ENCODE measurements at places on chromosomes 6 and 20. TPM values are rescaled to one million over a fixed set of nuclear protein-coding genes. Genes with fewer than 3 reads are reported as not detected.

CNR1 gene
- 0.47 TPM for total RNA-seq

GABRR1 gene
- not detected for total RNA-seq

PKIB gene
- total RNA-seq, result 0.35 TPM

ERMARD gene
- 9.4 TPM for total RNA-seq

TAGAP gene
- total RNA-seq, result 2.1 TPM

CDSN gene
- total RNA-seq, result not detected

PYGB gene
- total RNA-seq, result 205 TPM

DNA sequence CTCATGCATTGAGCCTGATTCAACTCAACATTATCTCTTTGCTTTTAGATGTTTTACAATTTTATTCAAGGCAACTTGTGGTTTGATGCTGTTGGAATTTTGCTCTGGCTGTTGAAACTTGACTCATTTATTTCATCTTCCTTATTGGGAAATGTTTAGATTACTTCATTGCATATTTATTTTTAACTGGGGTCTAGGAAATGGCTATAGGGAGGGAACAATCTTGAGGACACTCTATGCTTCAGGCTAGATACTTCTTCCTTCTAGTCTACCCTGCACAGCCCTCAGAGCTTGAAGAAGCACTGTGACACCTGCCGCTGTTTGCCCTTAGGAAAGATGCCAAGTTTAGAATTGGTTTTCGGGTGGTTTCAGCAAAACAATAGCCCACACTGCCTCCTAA is 183.4 kb downstream of the ADGRG6 start:
- no peak for DNase-seq

- DNase-seq, result no peak
Measured at GRCh38 chr6:114997813-114998292, 655.0 kb upstream of the HS3ST5 start.

DNA sequence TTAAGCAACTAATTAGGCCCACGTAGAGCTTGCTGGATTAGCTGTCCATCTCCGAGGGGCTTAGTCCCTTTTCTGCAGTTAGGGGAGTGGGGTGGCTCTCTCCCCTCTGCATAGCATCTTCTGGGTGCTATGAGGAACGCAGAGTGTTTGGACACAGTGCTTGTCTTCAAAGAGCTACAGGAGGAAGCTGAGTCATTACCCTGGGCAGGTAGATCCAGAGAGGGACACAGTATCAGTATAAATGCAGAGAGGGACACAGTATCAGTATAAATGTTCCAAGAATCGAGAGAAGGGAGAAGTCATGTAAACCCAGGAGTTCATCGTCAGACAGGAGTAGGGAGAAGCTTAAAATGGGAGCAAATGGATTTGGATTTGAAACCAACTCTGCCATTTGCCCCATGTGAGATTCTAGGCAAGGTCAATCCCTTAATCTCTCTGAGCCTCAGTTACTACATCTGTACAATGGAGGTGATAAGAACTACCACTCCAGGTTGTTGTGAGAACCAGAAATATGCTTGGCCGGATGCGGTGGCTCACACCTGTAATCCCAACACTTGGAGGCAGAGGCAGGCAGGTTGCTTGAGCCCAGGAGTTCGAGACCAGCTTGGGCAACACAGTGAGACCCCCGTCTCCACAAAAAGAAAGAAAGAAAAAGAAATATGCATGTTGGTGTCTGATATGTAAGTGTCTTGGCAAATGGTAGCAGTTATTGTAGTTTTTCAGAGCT is 5.5 kb upstream of the GHRH start:
- DNase-seq, result no peak

GRCh38 chr6:33790379-33790778 is 1.4 kb upstream of the LEMD2 start:
- no peak for DNase-seq

DNA sequence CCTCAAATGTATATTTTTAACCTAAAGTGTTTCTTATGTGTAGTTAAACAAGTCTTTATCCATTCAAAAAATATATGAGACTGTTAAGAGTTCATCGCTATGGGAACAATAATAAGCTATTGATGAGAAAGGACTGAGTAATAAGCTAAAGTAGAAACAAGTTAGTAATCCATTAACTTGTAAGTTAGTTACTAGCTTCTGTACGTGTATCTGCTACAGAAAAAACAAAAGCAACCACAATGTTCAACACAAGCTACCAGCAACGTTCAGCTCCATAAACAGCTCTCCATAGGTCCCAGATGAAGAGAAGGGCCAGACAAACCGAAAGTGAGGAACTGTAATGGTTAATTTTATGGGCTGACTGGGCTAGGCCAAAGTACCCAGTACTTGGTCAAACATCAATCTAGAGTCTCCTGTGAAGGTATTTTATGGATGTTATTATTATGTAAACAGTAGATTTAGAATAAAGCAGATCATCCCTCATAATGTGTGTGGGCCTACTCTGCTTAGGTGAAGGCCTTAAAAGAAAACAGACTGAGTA is 33.8 kb upstream of the FAM135A start:
- DNase-seq, result no peak

- DNase-seq, result no peak
Measured at GRCh38 chr6:34714663-34715062, 18.1 kb upstream of the ILRUN start.

DNA sequence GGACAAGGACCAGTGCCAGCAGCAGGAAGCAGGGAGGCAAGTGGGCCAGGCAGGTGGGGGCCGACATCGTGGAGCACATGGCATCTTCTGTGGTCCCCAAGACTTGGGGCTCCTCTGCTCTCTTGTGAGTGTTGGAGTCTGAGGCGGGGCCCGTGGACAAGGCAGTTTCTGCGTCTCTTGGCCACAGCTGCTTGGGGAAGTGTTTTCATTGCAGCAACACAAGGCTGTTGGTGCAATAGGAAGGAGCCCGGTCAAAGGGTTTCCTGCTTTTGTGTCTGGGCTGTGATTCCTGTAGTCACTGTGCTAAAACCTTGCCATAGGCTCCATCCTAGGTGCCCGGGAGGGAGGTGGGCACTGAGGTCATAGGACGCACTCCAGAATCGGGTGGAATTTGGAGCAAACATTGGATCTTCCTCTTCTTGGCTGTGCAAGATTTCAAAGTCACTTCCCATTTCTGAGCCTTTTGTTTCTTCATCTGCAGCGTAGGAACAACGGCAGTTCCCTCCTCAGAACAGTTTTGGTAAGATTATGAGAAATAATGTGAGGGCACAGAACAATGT is at the start of gene SIRPB2:
SIRPB2 (minus strand) TSS at position 140 of the 560 bp plus-strand sequence; CDS start at position 79, 61 bp downstream.
- peak; percentile 61 for DNase-seq

DNA sequence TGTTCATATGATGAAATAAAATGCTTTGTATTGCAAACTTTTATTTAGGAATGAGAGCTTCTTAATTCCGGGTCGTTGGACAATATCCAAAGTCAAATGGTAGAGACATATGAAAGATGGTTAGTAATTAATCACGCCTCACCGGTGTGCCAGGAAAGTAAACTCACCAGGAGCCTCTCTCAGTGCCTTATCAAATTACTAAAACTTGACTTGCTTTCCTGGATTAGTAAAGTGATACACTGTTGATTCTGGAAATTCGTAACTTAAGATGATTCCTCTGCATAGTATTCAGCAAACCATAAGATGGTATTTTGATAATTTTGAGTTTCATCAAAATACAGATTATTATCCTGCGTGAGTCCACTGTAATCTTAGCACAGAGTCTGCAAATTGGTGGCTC is 115.2 kb downstream of the PAX1 start:
- no peak for DNase-seq

- DNase-seq, result peak; percentile 78
Measured at GRCh38 chr20:37911838-37912281, 8.9 kb downstream of the VSTM2L start.

DNA sequence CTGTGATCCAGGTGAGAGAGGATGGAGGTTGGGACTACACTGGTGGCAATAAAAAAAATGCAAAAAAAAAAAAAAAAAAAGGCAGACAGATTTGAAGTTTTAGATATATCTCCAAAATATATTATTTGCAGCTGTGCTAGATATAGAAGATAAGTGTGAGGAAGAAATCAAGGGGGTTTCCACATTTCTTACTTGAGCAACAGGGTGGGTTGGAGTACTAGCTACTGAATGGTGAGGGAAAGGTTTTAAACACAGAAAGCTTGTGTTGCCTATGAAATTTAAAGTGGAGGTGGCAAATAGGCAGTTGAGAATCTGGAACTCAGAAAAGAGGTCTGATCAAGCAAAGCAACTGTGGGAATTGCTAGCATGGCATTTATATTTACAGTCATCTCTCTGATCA is 59.9 kb upstream of the GNRH2 start:
- no peak for DNase-seq

DNA sequence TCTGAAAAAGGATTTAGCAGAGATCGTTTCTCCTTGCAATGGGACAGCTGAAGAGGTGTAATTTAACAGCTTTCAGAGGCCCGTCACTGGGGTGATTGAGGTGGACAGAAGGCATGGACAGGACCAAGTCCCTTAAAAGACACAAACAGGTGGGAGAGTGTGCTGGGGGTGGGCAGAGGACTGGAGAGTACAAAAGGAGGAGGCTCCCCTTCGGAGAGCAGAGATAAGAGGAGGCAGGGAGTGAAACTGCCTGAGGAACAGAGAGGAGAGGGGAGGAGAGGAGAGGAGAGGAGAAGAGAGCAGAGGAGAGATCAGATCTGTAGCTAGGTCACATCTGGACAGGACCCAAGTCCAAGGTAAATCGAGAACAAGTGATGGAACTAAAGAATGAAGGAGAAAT is 48.6 kb upstream of the PKHD1 start:
- no peak for DNase-seq

DNA sequence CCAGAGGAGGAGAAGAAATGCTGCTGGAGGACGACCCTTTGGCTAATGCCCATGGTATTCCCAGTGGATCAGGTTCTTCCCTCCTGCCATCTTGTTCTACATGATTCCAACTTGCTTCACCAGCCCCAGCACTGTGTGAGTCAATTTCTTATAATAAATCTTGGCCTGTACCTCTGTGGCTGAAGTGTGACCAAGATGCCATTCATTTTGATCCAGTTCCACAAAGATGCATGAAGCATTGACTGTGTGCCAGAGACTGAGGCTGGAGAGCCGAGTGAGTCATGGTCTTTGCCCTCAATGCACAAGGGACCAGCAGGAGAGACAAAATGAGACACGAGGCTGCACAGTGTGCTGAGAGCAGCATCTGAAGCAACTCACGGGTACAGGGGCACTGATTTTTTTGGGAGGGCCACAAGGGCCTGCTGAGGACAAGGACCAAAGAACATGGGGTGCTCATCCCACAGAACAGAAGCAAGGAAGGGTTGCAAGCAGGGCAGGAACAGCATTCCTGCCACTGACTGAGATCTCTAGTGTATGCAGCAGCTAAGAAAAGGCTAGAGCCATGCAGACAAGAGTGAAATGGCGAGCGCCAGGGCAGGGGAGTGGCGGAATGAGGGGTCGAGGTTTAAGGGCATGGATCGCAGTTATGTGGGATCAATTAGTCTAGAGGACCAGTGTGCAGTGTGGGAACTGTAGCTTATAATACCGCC is 207.0 kb downstream of the THBS2 start:
- DNase-seq, result no peak

GRCh38 chr6:15875797-15876196 is 213.0 kb upstream of the DTNBP1 start:
- no peak for DNase-seq

GRCh38 chr20:3545401-3545925 is 74.6 kb downstream of the ATRN start:
- no peak for DNase-seq

- no peak for DNase-seq
Measured at GRCh38 chr6:2157441-2158127, 87.8 kb downstream of the GMDS start.

DNA sequence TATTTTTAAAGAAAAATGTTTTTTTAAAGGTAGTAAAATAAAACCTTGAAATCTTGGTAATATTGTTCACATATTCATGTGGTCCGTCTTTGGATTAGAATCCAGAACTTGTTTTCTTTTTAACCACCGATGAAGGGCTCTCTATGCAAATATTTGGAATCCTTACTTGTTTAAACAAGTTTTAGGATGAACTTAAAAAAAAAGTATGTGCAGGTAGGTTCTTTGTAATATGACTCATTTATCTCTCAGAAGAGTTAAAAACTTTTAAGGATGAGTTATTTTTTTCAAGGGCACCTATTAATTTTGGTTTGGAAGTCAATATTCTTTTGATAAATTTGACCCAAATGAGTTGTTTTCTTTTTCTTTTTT is 8.9 kb downstream of the DSP start:
- DNase-seq, result no peak

DNA sequence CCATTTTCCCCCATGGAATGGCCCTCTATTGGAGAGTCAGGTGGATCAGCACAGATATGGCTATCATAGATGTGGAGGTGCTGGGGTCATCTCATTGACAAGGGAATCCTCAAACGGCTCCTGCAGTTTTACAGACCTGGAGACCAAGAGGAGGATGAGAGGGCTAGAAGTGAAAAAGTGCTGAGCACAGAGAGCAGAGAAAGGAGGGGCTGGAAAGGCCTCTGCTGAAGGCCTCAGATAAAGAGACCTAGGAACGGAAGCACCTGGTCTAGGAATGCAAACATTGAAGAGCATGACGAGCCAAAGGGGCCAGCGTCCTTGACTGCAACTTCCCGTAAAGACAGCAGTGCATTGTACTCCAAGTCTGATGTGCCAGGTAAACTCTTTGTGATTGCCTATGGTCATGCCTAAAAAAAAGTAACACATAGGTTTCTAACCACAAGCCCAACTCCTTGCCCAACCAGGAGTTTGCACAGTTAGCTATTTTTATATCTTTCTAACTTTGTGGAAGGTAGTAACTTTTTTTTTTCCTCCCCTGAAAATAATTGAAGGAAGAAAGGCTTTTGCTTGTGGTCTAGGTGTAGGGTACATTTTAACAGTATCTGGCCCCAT is 15.2 kb downstream of the RSPH4A start:
- DNase-seq, result no peak

GRCh38 chr6:170421921-170422320 is 115.4 kb downstream of the FAM120B start:
- no peak for DNase-seq

Measured in left ventricle myocardium superior (tissue), 1 donor.